NCI-H524 treated with DMSO at 0.1 percent for 48 hours (cell line): ENCODE measurements at places on chromosomes 7 and 10.

DNA sequence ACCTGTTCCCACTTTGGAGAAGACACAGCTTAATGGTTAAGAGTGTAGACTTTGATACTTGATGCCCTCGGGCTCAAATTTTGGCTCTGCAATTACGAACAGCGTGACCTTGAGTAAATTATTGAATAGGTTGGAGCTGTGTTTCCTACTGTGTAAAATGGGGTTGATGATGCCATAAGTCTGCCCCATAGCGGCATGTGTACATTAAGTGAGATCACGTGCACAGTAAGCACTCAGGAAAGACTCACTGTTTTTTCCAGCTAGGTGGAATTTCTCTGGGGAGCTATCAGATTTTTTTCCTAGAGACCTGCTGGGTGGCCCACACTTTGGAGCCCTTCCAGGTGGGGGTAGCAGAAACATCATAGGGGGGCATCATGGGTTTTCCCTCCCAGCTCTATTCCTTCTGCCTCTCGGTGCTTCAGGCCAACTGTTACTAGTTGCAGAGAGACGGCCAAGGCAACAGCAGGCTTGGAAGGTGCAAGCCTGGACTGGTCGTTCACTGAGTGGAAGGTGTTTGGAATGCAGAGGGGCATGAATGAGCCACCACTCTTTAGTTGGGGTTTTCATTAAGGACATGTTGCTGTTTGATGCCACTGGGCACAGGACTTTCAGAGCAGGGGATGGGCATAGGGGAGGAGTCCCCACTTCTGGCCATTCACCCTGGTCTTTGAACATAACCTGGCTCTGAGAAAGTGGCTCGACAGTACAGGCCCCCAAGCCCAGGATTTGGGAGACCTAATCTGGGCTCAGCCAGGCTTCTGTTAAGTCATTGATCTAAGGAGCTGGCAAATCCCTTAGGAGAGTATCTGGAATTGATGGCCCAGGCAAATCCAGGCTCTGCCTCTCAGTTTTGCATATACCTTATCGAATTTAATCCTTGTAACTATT is 64.0 kb downstream of the SYPL1 start:
- no peak for DNase-seq

DNA sequence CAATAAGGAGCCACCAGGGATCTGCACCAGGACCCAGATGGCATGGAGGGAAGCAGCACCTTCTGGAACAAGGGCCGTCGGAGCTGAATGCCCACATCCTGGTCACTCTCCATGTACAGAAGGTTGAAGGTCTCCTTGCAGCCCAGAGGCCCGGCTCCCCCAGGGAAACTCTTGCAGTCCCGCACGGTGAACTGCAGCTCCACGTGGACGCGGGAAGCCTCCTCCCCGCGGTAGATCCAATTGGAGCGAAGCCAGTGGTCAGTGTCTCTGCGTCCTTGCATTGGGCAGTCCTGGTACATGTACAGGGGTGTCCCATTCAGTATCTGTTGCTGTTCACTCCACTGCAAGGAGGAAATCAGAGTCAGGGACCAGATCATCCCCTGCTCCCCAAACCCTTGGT is 7.4 kb downstream of the EPHA1 start:
- no peak for DNase-seq

- no peak for DNase-seq
Measured at GRCh38 chr7:149855361-149856305, 17.5 kb downstream of the ZNF862 start.

DNA sequence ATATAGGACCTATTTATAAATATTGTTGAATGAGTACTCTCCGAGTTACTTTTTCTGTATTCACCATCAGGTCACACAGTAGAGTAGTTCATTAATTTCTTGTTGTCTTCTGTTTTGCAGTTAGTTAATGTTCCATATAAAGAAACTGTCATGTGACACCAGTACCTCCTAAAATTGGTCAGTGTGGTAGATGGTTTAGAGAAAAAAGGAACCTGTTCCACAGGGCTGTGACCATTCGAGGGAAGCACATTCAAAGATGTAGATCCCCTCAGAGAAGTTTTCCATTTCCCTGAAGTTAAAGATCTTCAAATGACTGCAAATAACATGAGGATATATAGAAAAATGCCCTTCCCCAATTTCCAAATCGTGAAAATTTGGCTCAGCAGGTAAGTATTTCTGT is 45.7 kb downstream of the PRPF18 start:
- DNase-seq, result no peak

DNA sequence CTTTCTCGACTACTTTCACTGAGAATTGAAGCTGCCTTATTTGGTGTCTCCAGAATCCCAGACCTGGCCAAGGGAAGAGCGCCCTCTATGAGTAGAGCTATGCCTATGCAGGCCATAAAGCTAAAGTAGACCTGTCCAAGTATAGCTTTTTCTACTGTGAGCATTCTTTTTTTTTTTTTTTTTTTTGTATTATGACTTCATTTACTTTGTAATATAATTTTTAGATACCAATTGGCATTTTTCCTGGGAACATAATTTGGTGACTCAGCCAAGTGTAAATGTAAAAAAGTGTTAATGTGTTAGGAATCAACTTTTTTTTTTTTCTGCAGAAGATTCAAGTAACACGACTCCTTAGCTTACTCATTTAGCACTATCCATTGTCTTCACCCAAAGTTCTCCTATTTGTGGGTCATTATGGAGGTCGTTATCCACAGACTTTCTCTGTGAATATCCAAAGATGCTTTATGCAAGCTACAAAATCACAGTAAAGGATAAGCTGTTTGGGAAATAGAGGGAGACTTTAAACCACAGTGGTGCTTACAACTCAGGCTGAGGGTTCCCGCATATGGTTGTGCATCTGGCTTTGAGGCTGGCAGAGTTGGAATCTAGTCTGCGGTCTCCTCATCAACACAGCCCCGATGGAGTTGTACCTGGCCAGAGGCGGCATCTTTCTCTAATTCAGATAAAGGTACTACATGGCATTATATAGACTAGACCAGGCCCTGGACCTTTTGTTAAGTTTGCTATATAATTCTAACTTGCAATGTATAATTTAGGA is 1040.2 kb upstream of the SORCS1 start:
- no peak for DNase-seq

DNA sequence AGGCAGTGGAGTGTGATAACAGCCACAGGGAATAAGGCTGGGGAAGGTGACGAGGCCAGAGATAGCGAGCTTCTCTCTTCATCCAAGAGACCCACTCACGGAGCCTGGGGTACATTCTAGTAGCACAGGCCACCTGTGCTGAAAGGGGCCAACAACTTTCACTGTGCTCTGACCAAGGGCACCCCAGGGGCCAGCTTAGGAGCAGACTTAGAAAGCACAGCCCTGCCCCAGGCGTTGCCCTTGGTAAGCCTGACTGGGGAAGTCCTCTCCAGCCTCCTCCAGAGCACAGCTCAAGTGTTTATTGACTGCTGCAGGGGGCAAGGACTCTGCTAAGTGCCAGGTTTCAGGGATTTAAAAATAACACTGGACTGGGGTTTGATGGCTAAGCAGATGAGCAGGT is 44.7 kb downstream of the EBF3 start:
- no peak for DNase-seq

DNA sequence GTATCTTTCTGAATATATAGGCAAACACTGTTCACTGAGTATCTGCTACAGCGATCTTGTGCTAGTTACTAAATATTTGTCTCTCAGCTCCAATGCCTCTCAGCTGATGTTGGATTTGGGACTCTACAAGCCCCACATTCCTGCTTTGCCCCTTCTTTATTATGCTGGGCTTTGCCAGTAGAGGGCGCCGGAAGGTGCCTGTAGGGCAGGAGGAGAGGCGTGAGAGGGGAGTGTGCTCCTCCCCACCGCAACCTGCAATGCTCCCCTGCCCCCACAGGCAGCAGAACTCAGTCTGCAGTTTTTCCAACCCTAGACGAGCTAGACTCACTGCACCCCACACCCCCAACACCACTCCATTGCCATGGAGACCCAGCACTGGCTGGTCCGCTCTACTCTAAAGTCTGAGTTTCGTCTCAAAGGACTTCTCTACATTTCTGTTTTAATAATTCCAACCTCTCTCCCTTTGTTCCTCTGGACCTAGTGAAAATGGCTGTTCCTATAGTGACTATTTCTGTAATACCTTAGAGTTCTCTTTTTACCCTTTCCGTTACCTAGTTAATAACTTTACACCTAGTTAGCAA is 337.6 kb downstream of the CCSER2 start:
- no peak for DNase-seq

- no peak for DNase-seq
Measured at GRCh38 chr7:87528730-87529129, 53.2 kb upstream of the ABCB4 start.

DNA sequence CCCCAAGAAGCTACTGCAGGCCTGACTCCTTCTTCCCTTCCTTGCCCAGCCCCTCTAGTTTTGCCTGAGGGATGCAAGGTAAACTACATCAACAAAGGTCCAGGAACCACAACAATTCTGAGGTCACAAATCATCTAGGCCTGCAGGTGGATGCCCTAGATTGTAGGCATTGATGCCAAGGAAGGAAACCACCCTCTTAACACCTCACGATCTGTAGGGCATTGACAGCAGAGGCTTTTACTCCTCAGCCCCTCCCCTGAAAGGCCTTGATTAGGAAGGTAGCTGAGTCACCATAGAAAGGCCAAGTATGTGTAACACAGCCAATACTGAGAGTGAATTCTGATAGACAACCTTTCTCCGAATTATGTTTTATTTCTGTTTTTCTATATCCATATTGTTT is 46.7 kb upstream of the FAM3C start:
- DNase-seq, result no peak
